ENCODE measurements at places on chromosomes 2 and 18.
A peak's percentile ranks its signal among the peaks of the same experiment; 100 is the strongest.

DNA sequence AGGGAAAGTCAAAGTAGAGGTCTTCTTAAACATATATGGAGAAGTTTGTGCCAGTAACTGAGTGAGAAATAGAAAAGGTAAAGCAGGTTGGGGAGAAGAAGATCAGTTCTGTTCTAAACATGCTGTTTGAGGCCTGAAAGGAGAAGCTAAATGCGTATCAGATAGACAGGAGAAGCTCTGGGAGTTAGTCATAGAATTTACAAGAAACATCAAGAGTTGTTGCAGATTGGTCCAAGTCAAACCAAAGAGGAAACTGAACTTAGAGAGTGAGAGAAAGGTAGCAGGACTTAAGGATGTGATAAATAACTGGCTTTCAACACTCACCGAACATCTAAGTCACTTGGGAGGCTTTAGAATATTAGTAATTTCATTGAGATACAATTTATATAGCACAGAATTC is 29.2 kb upstream of the CERS6 start:
- no peak for DNase-seq

DNA sequence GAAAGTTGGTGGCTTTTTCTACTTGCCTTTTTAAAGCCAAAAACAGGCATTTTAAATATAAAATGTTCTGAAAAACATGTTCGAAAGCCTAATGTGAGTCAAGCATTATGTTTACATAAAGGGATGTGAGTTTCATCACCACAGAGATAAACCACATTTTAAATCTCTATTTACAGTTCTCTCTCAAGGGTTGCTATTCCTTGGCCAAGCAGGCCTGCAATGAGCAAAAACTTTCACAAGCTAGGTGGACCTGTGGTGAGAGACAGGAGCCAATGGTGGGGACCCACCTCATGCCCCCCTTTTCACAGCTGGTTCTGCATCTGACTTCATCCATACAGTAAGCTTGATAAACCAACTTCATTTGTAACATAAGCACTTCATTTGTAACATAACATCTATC is 65.1 kb downstream of the CUL3 start:
- peak; percentile 38 for DNase-seq

DNA sequence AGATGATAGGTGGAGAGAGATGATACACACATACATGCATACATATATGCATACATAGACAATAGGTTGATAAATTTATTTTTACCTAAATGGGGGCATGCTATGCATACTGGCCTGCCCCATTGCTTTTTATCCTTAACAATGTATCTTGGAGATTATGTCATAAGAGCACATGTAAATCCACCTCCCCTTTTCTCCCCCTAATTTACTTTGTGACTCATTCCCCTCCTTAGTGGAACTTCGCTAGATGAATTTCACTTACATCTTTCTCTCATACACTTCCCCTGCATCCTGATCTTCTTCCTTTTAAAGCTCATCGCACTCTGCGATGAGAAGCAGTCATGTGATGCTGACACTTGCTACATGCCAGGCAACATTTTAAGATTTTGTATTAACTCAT is 223.6 kb downstream of the C1D start:
- DNase-seq, result peak; percentile 8

- no peak for DNase-seq
Measured at GRCh38 chr18:56327191-56327885, 311.1 kb downstream of the TXNL1 start.

- no peak for DNase-seq
Measured at GRCh38 chr18:24741965-24742724, 281.7 kb downstream of the HRH4 start.
